Diencephalon (tissue), 1 donor: ENCODE measurements at places on chromosomes 2 and 18. TPM values are rescaled to one million over a fixed set of nuclear protein-coding genes. Genes with fewer than 3 reads are reported as not detected.

LAMA1 gene
- total RNA-seq: 22.1 TPM

ZNF396 gene
- 5.8 TPM for total RNA-seq

ASXL3 gene
- 74.5 TPM for total RNA-seq

SPEG gene
- total RNA-seq: 18.2 TPM

RTP5 gene
- total RNA-seq: 13.8 TPM

IL1A gene
- total RNA-seq: 0.92 TPM

DNAJC27 gene
- total RNA-seq: 24.5 TPM

CETN1 gene
- total RNA-seq: not detected

SRD5A2 gene
- total RNA-seq: 0.23 TPM

ZCCHC2 gene
- total RNA-seq: 15.5 TPM

CNGA3 gene
- 6.0 TPM for total RNA-seq

MEIS1 gene
- total RNA-seq: 54.2 TPM

NEU2 gene
- total RNA-seq: not detected

EVA1A gene
- not detected for total RNA-seq

CAPN14 gene
- 0.69 TPM for total RNA-seq

COL6A3 gene
- 14.1 TPM for total RNA-seq

CHRNG gene
- total RNA-seq: not detected

OTOS gene
- not detected for total RNA-seq

ANKRD30BL gene
- 21.7 TPM for total RNA-seq

C2orf72 gene
- total RNA-seq: 46.1 TPM

LRP1B gene
- 78.0 TPM for total RNA-seq

CASP8 gene
- total RNA-seq: 3.2 TPM

ZNF804A gene
- total RNA-seq: 16.8 TPM

CCDC138 gene
- 42.2 TPM for total RNA-seq

SLC5A7 gene
- total RNA-seq: 14.3 TPM

SGO2 gene
- total RNA-seq: 9.5 TPM

CXCR1 gene
- not detected for total RNA-seq

DDX18 gene
- total RNA-seq: 61.8 TPM

DSC3 gene
- total RNA-seq: 0.23 TPM

ZSWIM2 gene
- 0.23 TPM for total RNA-seq

B3GNT7 gene
- total RNA-seq: 9.0 TPM

ANKZF1 gene
- 29.3 TPM for total RNA-seq

VWA3B gene
- 2.8 TPM for total RNA-seq

GCG gene
- total RNA-seq: not detected

OR6B2 gene
- total RNA-seq: not detected

CLEC4F gene
- not detected for total RNA-seq

ATP6V1C2 gene
- total RNA-seq: 0.23 TPM

MERTK gene
- total RNA-seq: 9.7 TPM

RASGRP3 gene
- total RNA-seq: 14.1 TPM

TLK1 gene
- 40.8 TPM for total RNA-seq

SAG gene
- 1.4 TPM for total RNA-seq

SP140 gene
- total RNA-seq: 2.1 TPM

NDUFB3 gene
- 57.7 TPM for total RNA-seq

PDIA6 gene
- 122 TPM for total RNA-seq

AKAIN1 gene
- total RNA-seq: not detected

TGFA gene
- total RNA-seq: 18.2 TPM

AQP12A gene
- not detected for total RNA-seq
